ENCODE measurements at places on chromosomes 1 and 21. TPM values are rescaled to one million over a fixed set of nuclear protein-coding genes. Genes with fewer than 3 reads are reported as not detected.

NMNAT2 gene
- 1.5 TPM for polyA plus RNA-seq

CRNN gene
- polyA plus RNA-seq, result 0.24 TPM

MTFR1L gene
- 146 TPM for polyA plus RNA-seq

CYP4X1 gene
- polyA plus RNA-seq, result 1.3 TPM

TTLL10 gene
- 0.03 TPM for polyA plus RNA-seq

TDRD5 gene
- not detected for polyA plus RNA-seq

DNA sequence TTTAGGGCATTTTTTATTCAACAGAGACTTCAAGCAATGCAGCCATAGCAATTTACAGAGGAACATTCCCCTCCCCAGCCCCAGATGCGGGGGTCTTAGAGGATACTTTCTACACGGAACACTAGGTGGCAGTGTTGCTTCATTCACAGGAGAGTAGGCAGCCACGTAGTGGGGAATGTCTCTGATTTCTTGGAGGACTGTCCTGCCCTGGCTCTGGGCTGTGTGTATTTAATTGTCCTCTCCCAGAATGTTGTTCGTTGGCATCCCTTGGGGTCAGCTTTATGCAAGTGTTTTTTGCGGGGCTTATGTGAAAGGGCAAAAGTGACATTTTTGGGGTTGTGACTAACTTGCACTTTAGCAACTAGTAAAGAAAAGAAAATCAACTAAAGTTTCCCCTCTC lies 96.9 kb downstream of the PAPPA2 start:
- H3K4me3 ChIP-seq, result no peak overlapping the region
- H3K27ac ChIP-seq, result no peak overlapping the region
- H3K36me3 ChIP-seq, result no peaks in the 10 kb centered on the region
- DNase-seq, result peak; percentile 51

DNA sequence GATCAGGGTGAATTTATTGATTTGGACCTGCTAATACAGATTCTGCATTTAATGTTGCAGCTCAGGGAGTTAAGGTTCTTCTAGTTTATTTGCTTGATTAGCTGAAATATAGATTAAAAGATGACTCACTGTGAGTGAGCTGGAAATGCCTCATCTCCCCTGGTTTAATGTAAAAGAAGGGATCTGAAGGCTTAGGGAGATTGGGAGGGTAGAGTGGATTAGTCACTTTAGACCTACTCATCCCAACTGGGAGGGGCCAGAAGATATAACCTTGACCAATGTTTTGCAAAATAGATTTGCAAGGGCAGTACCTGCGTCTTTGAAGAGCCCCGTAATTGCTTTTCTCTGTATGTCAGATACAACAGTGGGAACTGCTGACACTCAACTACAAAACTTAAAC lies 922.8 kb upstream of the ADGRL4 start:
- no peak for DNase-seq
- H3K36me3 ChIP-seq, result no peaks in the 10 kb centered on the region
- H3K27ac ChIP-seq, result no peak overlapping the region
- no peaks in the 10 kb centered on the region for H3K4me1 ChIP-seq
- H3K27me3 ChIP-seq, result no peaks in the 10 kb centered on the region

- H3K4me3 ChIP-seq, result no peak overlapping the region
- peaks cover 80% of the 10 kb centered on the region for H3K4me1 ChIP-seq
- H3K36me3 ChIP-seq, result no peaks in the 10 kb centered on the region
- H3K27me3 ChIP-seq, result no peaks in the 10 kb centered on the region
Measured at GRCh38 chr1:2544093-2544874, 11.9 kb upstream of the TNFRSF14 start.

- H3K27me3 ChIP-seq, result no peaks in the 10 kb centered on the region
- H3K4me3 ChIP-seq, result no peak overlapping the region
- DNase-seq, result no peak
- peaks cover 26% of the 10 kb centered on the region for H3K4me1 ChIP-seq
- H3K36me3 ChIP-seq, result no peaks in the 10 kb centered on the region
Measured at GRCh38 chr21:45110873-45111624, 36.7 kb downstream of the ADARB1 start.

- no peak overlapping the region for H3K4me3 ChIP-seq
- peaks cover 5% of the 10 kb centered on the region for H3K36me3 ChIP-seq
- no peak for DNase-seq
- peak overlapping the region; percentile 29 for H3K27ac ChIP-seq
- H3K4me1 ChIP-seq, result no peaks in the 10 kb centered on the region
- H3K27me3 ChIP-seq, result no peaks in the 10 kb centered on the region
Measured at GRCh38 chr1:212415107-212415841, 588 bp upstream of the PACC1 start.

- no peak for DNase-seq
- no peaks in the 10 kb centered on the region for H3K27me3 ChIP-seq
- H3K4me1 ChIP-seq, result no peaks in the 10 kb centered on the region
- no peak overlapping the region for H3K27ac ChIP-seq
- no peak overlapping the region for H3K4me3 ChIP-seq
Measured at GRCh38 chr1:106751002-106751401, 305.5 kb upstream of the PRMT6 start.

DNA sequence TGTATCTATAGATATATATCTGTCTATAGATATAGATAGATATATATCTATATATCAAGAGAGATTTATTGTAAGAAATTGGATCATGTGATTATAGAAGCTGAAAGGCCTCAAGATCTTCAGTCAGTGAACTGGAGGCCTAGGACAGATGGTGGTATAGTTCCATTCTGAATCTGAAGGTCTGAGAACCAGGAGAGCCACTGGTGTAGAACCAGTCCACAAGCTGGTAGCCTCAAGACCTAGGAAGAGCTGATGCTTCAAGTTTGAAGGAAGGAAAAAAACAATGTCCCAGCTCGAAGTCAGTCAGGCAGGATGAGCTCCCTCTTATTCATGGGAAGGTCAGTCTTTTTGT lies 213.2 kb upstream of the JUN start:
- peaks cover 4% of the 10 kb centered on the region for H3K4me1 ChIP-seq
- no peaks in the 10 kb centered on the region for H3K27me3 ChIP-seq
- H3K36me3 ChIP-seq, result no peaks in the 10 kb centered on the region
- no peak for DNase-seq

DNA sequence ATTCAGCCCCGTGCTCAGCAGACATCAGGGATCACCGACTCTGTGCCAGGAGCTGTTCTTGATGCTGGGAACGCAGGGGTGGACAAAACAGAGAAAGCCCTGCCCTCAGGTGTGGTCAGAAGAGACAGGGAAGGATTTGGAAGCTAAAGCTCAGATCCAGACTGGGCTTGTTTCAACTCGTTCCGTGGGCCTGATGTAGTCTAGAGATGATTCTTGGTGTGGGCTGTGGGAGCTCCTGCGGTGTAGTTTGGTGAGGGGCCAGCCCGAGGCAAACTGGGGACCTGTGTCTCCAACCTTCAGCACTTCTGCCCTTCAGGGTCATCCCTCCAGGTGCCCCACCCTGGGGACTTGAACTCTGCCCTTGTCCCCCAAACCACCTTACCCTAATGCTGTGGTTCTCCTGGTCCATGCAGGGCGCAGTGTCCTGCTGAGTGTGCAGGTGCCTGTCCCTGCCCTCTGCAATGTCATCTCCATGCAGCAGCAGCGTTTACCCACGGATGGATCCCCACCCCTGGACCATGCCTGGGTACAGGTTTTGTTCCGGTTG lies 17.3 kb upstream of the ABCG1 start:
- H3K36me3 ChIP-seq, result no peaks in the 10 kb centered on the region
- H3K27me3 ChIP-seq, result no peaks in the 10 kb centered on the region
- DNase-seq, result no peak
- H3K27ac ChIP-seq, result no peak overlapping the region
- peaks cover 4% of the 10 kb centered on the region for H3K4me1 ChIP-seq

DNA sequence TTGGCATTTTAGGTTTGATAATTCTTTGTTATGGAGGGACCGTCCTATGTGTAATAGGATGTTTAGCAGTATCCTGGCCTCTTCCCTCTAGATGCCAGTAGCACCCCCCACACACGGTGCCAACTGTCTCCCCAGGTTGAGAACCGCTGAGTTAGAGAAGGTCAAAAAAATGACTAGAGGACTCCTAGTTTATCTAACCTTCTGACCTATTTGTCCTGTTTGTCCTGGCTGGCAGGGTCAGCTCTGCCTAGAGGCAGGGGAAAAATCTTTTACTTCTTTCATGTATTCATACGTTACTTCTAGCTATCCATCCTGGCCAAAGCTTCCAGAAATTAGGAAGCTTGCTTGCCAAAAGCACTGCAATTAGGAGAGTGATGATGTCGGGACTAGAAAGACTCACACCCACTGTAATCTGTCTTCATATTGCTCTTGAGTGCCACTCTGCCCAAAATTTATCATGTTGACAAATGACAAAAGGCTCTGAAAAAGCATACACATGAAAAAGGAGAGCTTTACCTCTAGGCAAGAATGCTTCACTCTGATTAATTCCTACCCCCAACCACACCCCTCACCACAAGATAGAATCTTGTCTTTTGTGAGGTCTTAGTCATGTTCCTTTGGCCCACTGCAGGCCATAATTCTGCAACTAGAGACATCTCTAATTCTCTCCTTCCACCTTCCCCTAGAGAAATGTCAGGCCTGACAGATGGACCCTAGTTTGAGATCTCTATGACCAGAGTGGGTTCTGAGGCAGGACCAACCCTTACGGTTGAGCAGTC lies 14.4 kb upstream of the AKR1A1 start:
- no peak overlapping the region for H3K27ac ChIP-seq
- H3K4me1 ChIP-seq, result no peaks in the 10 kb centered on the region
- H3K27me3 ChIP-seq, result no peaks in the 10 kb centered on the region
- H3K36me3 ChIP-seq, result no peaks in the 10 kb centered on the region

DNA sequence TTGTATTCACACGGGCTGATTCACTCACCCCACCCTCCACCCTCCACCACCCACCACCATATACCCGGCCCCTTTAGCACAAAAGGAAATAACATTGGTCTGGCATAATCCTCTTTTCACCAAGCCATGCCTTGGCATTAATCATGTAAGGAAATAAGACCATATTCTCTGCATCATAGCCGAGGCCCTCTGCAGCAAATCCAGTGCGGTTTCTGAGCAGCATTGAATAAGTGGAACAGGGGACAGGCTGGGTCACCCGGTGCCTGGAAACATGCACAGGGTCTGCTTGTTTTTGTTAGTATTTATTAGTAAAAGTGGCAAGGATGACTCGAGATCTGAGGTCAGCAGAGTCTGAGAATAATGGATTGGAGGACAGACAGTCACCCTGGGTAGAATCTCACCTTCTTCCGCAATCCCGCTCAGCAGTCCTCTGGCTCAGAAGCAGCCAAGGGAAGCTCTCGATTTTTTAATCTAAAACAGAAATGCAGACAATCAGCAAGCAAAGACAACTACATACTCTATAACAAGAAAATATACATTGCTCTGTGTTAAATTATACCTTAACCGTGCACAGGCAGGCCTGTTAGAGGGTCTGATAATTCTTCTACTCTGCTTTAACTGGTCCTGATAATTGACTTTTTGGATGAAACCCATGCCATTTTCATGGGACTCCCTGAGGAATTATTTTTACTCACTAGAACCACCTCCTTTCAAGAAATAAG lies 52.4 kb upstream of the CDC42BPA start:
- DNase-seq, result no peak
- no peak overlapping the region for H3K27ac ChIP-seq
- no peaks in the 10 kb centered on the region for H3K36me3 ChIP-seq
- H3K4me1 ChIP-seq, result no peaks in the 10 kb centered on the region
- no peak overlapping the region for H3K4me3 ChIP-seq

DNA sequence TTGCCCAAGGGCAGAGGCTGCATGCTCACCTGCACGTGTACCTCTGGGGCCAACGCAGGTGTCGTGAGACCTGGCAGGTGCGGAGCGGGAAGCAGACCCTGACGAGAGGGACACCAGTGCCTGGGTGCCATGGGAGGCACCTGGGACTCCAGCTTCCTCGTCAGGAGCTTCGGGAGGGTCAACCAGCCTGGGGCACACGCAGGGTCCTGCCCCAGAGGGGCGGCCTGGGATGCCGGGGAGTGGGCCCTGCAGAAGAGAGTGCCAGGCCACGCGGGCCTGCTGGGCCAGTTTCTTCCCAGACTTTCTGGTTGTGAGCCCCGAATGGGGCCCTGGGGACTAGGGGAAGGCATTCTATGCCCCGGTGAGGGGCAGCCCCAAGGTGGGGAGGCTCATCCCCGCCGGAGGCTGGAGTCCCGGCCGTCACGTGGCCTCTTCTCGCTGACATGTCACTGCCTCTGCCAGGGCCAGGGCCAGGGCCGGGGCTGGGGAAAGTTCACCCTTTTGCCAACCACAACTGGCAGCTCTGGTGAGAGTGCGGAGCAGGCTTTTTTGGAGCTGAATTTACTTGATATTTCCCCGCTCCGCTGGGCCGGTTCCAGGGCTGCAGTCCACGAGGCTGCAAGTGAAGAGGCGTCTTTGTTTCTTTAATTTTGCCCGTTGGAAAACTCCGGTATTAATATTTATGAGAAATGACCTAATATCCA lies 38.5 kb upstream of the ACTRT2 start:
- H3K27ac ChIP-seq, result no peak overlapping the region
- H3K36me3 ChIP-seq, result no peaks in the 10 kb centered on the region
- no peaks in the 10 kb centered on the region for H3K27me3 ChIP-seq
- H3K4me3 ChIP-seq, result no peak overlapping the region

DNA sequence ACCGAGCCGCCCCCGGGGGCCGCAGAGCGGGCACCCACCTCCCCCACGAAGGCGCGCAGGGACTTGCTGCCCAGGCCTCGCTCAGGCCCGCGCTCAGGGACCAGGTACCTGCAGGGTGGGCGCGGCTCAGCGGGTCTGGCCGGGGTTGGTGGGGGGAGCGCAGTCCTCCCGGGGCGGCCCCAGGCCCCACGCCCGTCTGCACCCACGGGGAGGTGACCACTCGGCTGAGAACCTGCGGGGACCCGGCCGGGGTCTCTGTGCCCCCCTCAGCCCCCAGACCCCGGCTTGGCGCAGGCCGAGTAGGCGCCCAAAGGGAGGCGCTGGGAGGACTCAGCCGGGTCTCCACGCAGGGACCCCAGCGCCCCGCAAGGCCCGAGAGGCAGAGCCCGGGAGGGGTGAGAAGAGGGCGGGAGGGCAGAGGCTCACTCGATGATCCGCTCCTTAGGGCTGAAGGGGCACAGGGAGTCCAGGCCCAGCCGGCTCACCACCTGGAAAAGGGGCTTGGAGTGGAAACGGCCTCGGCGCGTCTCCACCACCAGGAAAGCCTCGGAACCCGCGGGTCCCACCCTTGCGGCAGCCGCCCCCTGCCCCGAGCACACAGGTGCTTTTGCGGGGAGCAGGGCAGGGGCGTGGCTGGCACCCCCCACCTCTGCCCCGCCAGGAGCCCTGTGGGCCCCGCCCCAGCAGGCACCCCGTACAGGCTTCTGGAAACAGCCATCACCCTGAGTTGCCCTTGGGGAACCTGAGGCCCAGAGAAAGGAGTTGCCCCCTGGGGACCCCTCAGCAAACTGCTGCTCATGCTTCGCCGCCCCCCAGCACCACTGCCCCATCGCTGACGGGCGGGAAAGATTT lies 9.3 kb downstream of the FTCD start:
- no peak overlapping the region for H3K27ac ChIP-seq
- no peaks in the 10 kb centered on the region for H3K27me3 ChIP-seq
- no peaks in the 10 kb centered on the region for H3K36me3 ChIP-seq
- H3K4me3 ChIP-seq, result no peak overlapping the region

- no peak overlapping the region for H3K4me3 ChIP-seq
- no peaks in the 10 kb centered on the region for H3K36me3 ChIP-seq
- peaks cover 33% of the 10 kb centered on the region for H3K4me1 ChIP-seq
Measured at GRCh38 chr1:31042656-31043055, 22.9 kb downstream of the PUM1 start.

- H3K4me1 ChIP-seq, result no peaks in the 10 kb centered on the region
- H3K36me3 ChIP-seq, result no peaks in the 10 kb centered on the region
- peak; percentile 37 for DNase-seq
- no peak overlapping the region for H3K4me3 ChIP-seq
- H3K27me3 ChIP-seq, result no peaks in the 10 kb centered on the region
- H3K27ac ChIP-seq, result peak overlapping the region; percentile 45
Measured at GRCh38 chr1:59261537-59261936, 35.4 kb upstream of the FGGY start.

- H3K36me3 ChIP-seq, result no peaks in the 10 kb centered on the region
- no peaks in the 10 kb centered on the region for H3K27me3 ChIP-seq
- H3K4me3 ChIP-seq, result no peak overlapping the region
- no peak for DNase-seq
- no peaks in the 10 kb centered on the region for H3K4me1 ChIP-seq
Measured at GRCh38 chr1:152009691-152010090, 16.0 kb upstream of the S100A10 start.
